ENCODE measurements at places on chromosomes 3 and 15. TPM values are rescaled to one million over a fixed set of nuclear protein-coding genes. Genes with fewer than 3 reads are reported as not detected.

DNA sequence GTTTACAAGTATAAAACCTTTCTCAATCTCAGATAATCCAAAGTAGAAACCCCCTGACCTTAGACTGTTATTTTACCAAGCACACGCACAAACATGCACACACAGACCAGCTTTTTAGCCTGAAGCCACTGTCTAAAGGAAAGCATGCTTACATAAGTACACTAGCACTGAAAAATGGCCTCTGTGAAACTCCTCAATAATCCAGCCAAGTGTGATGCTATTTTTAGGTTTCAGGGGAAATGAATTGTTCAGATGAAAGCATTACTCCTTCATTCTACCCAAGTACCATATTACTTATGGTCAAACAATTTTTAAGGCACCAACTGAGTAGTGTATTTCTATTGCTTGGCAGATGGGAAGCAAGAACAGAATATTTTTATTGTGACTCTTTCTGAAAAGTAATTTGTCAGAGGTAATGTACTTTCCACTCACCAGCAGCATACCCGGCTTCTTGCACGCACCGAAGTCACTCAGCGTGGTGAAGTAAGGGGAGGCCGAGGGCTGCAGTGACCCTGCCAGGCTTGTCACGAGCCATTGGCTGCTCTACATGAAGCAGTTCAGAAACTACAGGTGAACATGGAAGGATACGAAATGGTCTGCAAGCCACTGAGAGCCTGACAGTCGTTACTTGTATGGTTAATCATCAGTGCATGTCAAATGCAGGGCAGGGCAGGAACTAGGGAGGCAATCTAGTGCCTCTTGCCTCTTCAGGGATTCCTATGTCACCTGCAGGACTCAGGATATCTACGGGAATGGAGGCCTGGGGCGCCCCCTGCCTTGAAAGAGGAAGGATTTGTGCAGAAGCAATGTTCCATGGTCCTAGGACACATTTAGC, 106.7 kb downstream of the GABRB3 start:
- peak; percentile 59 for DNase-seq

DNA sequence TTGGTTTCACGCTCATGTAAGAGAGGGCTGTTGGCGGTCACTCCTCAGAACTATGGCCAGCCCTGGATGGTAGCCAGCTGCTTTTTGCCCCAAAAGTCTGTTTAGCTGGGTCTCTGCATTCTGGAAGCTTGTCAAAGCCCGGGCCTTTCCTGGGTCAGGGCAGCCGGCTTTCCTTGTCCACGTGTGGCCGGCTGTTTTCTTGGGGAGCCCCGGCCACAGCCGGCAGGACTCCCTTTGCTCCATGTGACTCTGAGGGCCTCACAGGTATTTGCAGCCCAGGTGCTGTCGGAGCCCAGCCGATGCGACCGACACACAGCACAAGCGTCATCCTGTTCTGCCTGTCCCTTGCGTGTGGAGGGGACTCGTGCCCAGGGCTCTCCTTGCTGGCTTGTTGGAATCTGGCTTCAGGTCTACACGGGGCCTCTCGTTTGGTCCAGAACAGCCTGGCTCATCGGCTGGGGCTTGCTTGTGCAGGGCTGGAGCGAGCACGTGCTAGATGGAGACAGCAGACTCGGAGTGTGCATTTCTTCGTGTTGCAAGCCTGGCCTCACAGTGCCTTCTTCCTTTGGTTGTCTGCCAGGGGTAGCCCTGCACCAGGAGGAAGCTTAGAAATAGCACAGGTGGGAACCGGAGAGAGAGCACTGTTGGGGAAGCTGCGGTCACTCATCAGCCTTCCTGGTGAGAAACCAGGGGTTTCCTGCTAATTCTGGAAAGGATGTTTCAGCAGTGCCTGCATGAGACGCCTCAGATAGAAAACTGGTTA, 51.5 kb downstream of the PGPEP1L start:
- no peak for DNase-seq

DNA sequence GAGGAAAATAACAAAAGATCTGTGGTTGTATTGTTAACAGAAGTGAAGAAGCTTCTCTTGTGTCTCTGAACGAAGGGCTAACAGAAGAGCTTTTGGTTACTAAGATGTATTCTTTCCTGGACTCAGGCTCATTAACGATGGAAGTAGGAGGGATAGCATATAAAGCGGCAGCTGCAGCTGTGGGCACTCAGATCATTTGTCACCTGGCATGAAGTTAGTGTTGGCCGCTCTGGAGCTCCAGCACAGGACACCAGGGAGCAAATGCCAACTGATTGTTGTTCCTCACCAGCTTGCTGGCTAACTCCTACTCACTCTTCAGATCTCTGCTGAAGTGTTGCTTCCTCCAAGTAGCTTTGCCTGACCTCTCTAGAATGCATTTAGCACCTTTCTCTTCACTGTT, 15.5 kb upstream of the SLITRK3 start:
- DNase-seq, result no peak

GRCh38 chr3:42351207-42351606, 59.2 kb downstream of the LYZL4 start:
- no peak for DNase-seq

The C2CD4A gene
- not detected for total RNA-seq

The HTR3E gene
- total RNA-seq, result not detected

DNA sequence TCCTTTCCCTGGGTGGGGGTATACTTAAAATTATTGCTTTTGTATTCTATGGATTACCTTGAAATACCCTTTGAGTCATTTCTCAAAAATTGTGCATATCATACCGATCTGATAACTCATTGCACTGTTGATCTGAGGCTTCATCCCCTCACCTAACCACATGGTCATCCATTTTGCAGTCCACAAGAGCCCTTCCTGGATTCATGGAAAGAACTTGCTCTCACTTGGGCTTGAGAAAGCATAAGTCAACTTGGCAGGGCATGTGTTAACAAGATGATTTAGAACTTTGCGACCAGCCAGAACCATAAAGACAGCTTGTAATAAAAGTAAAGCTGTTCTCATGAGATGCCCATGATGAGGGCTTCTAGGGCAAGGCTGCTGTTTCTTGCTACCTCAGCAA, 22.2 kb downstream of the MME start:
- no peak for DNase-seq

The OCA2 gene
- total RNA-seq, result 0.37 TPM

DNA sequence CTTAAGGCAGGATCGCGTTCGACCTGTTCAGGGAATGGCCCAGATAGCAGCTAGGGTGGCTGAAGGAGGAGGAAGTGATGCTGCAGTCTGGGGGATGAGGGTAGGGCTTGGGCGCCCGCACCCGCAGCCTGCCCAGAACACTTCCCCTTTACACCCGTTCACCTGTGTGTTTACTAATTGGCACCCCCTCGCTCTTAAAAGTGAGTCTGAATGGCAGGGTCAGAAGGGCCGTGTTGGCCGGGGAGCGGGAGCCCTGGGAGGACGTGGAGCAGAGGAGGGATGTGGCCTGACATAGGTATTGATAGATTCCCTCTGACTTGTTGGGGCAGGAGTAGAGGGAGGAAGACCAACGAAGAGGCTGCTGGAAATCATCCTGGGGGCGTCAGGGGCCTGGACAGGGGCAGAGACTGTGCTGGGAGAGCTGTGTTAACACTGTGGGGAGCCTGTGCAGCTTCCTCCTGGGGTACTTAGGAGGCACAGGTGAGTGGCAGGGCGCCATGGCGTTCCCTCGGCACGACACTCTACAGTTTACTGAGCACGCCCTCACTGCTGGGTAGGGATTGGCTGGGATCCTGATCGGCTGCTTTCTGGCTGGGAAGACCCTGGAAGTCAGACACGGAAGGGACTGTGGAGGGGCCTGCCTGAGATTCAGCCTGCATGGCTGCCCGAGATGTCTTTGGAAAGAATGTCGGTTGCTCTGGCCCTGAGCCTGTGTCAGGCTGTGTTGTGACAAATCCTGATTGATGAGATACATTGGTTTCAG, 51.7 kb downstream of the SLC6A6 start:
- DNase-seq, result no peak

GRCh38 chr15:45171912-45172311, 15.9 kb downstream of the SHF start:
- no peak for DNase-seq

GRCh38 chr3:149430216-149430615, 44.3 kb upstream of the TM4SF4 start:
- no peak for DNase-seq

DNA sequence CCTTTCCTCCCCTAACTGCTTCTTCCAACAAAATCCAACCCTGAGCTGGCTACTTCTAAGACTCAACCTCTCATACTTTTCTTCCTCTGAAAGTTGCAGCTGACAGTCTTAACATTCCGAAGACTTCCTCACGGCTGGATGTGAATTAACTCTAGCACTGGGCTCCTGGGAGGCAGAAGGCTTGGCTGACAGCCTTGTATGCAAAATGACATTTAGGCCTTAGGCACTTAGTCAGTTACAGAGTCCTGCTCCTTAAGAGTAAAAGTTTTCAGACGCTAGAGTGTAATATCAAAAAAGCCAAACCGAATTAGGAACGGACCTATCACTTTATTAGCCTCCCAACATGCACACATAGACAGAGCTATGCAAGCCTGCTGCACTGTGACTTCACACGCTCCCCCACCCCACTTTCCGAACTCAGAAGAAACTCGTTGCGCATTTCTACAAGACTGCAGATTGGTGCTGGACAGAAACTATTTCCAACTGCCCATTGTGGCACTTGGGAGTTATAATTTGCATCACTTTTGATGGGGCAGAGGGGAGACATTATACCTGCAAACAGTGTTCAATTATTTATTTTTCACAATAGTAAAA, 15.5 kb upstream of the ANXA2 start:
- no peak for DNase-seq

The SST gene
- 0.45 TPM for total RNA-seq

- DNase-seq, result no peak
Observed at GRCh38 chr3:161026612-161027510, 78.3 kb downstream of the B3GALNT1 start.

The WDR5B gene
- 1.1 TPM for total RNA-seq

- no peak for DNase-seq
Observed at GRCh38 chr3:141368925-141369794, 856 bp downstream of the ZBTB38 start.

The COL6A5 gene
- not detected for total RNA-seq

The IL17RB gene
- total RNA-seq, result 8.9 TPM

The ARHGEF26 gene
- total RNA-seq, result 6.0 TPM

- peak; percentile 62 for DNase-seq
Observed at GRCh38 chr3:171168086-171168485, 141.6 kb upstream of the SLC2A2 start.

The RBMS3 gene
- total RNA-seq, result 9.4 TPM

DNA sequence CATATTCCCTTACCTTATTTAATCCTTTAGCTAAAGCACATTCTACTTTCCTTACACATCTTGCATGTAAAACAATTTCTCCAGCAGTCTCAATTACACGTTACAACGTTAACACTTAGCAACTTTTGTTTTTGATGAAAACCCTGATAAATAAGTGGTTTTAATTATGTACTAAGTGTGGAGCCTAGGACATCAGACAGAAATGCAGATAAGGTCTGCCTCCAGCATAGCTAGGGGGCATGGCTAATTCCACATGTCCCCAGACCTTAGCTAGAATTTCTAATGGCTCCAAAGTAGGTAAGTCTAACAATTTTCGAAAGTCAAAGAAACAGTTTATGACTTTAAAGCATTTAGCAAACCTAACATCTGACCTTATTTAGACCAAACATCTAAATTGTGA, 77.4 kb upstream of the TERB2 start:
- DNase-seq, result no peak

GRCh38 chr3:53051929-53052328, 6.1 kb upstream of the SFMBT1 start:
- DNase-seq, result no peak

The MRPL47 gene
- 68.9 TPM for total RNA-seq

The GRAMD2A gene
- total RNA-seq, result 0.17 TPM

The IGDCC3 gene
- 39.7 TPM for total RNA-seq

The SERPINI2 gene
- total RNA-seq, result not detected

DNA sequence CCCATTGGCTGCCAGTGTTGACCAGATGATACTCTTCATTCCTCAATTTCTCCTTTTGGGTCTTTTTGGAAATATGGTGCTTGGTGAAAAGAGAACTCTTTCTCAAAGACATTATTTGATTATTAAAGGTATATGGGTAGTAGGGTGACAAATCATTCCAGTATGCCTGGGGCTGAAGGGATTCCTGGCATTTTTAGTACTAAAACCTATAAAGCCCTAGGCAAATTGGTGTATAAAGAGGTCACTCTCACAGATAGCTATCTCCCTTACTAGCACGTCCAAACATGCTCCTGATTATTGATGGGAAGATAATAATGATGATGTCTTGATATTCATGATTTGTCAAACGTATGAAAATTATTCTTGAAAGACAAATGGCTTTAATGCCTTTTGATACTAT, 1.1 kb downstream of the GABRR3 start:
- DNase-seq, result no peak

- no peak for DNase-seq
Observed at GRCh38 chr3:105950881-105951600, 82.2 kb upstream of the CBLB start.

The ATP10A gene
- total RNA-seq, result 1.4 TPM

- no peak for DNase-seq
Observed at GRCh38 chr3:175478301-175478700, 619.2 kb downstream of the NAALADL2 start.

The HIGD2B gene
- total RNA-seq, result 0.17 TPM

DNA sequence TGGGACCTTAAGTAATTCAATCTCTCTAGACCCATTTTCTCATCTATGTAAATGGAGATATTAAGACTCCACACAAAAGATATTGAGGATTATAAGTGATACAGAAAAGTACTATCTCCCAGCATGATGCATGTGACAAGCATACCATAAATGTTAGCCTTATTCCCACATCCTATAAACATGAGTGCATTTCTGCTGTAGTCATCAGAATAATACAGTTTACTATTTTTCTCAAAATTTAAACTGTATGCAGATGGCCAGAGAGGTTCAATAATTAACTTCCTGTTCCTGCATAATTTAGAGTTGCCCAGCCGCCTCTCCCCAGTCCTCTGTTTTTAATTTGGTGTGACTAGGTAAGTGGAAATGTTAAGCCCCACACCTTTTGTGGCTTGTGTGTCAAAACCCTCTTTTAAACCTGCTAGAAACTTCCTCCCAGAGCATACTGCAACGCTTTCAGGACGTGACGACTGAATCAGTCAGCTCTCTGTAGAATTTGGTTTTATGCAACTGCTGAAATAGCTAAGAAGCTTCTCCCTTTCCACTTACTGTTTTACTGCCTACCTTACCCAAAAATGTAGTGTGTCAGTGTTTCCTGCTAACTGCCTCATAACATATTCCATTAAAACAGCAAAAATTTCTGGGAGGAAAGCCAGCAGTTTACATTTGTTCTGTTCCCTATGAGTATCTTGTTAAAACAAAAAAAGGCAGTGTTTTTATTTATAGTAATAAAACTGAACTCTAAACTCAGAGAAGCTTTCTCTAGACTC, 1037.9 kb downstream of the EPHA3 start:
- no peak for DNase-seq

- DNase-seq, result no peak
Observed at GRCh38 chr15:60773255-60773654, 294.3 kb upstream of the ICE2 start.

GRCh38 chr3:124886168-124887056, 753 bp downstream of the ITGB5 start:
- peak; percentile 81 for DNase-seq

The TJP1 gene
- 57.2 TPM for total RNA-seq

GRCh38 chr3:137792626-137793271, 28.6 kb downstream of the SOX14 start:
- peak; percentile 55 for DNase-seq

GRCh38 chr3:194714564-194714963, 28.9 kb downstream of the FAM43A start:
- no peak for DNase-seq

GRCh38 chr15:68797191-68797590, 23.5 kb downstream of the ANP32A start:
- no peak for DNase-seq

The KIF15 gene
- 19.3 TPM for total RNA-seq

Measured in H7 (cell line).